ENCODE measurements at places on chromosomes 11 and 22.

- no peak for DNase-seq
Observed at GRCh38 chr11:117782101-117782500, 14.9 kb downstream of the DSCAML1 start.

DNA sequence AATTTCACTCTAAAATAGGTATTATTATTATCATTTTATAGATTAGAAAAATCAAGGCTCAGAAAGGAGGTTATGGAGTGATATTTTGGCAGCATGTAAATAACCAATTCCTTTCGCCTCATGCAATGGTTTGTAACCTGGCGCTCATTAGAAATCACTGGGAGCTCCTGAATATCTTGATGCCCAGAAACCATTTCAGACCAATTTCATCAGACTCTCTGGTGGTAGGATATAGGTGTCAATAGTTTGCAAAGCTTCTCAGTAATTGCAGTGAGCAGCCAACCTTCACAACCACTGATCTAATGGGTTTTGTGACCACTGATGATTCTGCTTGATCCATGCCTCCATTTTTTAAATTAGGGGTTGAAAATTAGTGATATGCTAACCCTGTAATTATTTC lies 57.8 kb upstream of the ZC3H12C start:
- DNase-seq = no peak

DNA sequence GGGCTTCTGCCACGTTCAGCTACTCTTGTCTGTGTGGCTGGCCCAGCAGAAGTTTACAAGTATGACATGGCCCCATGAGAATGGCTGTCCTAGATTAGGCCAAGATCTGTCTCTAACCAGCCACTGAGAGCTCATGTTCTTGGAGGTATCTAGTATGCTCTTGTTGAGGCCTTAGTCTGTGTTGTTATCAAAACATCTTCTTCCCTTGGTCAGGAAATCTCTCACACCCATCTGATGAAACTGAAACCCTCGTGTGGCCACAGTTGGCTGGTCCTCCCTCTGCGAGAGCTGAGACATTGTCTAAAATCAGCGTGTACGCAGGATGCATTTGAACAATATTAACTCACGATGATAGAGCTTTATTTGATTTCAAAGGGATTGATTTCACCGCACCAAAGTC lies 109.0 kb upstream of the NNMT start:
- DNase-seq = no peak

- DNase-seq = no peak
Observed at GRCh38 chr11:104199053-104199452, 35.1 kb upstream of the PDGFD start.

DNA sequence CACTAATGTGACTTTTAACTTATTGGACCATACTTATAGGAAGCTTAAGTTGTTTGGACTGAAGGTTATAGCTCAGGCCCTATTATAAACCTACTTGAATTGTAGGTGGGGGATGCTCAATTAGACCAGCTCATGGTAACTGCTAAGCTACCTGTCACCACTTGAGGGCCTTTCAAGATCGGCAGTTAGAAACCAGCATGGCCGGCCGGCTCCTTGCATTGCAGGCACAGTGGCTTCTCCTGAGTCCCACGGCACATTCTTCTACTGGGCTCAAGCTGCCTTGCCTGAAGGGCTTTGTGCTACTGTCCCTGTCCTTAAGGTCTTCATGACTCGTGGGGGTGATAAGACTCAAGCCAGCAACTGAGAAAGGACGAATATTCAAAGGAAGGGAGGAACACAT lies 70.8 kb downstream of the TBC1D22A start:
- DNase-seq = no peak

DNA sequence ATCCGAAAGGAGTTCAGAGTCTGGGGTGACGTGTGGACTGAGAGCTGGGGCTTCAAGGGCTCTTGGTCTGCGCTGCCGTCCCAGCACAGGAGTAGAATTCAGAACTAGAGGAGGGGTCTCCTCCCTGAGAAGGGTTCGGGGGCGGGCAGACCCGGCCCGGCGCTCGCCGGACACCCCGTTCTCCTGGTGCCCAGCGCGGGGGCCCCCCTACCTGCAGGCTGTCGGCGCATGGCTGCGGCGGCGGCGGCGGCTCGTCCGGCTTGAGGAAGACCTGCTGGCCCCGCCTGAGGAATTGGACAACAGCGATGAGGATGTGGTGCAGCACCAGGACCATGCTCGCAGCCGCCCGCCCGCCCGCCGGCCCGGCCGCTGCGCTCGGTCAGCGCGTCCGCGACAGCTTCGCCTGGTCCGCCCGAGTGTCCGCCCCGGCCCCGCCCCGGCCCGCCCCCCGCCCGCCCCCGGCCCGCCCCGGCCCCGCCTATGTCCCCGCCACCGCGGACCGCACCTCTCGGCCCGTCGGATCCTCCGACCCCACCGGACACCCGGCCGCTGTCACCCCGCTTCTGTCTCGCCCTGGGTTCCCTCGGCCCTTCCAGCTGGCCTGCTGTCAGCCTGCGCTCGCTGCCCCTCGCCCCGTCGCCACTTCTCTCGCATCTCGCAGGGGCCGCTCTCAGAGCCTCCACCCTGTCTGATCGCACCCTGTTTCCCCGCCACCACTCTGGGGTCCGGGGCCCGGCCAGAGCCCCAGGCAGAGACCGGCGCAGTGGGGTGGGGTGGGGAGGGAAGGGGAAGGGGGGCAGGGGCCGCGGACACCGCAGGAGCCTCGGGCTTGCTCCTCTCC lies 32.0 kb downstream of the PDE2A start:
- no peak for DNase-seq

DNA sequence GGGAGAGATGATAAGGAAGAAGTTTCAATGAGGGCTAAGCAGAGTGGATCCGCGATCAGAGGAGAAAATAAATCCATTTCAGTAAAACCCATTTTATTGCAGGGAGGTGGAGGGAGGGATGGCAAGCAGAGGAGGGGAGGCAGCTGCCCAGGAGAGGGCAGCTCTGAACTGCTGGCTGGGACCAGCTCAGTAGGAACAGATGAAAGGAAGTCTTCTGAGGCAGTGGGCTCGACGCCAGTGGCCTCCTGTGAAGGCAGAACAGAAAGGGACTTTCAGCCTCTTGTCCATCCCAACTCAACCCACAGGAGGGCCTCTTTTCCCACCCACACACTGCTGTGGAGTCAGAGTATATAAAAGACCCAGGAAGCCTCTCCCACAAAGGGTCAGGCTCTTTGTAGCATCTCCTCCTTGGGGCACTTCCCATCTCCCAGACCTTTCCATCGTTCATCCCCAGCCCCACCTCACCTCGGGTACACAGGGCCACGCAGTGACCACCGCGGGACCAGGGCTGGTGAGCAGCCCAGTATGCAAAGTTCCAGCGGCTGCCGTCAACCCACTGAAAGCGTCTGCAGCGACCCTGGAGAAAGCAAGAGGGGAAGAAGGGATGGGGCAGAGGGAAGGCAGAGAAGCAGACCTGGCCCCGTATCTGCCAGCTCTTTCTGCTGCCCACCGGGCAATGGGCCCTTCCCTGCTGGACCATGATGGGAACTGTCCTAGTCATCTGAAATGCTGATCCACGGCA lies 3.0 kb downstream of the PRG2 start:
- no peak for DNase-seq

GRCh38 chr11:120646206-120646605 lies 134.7 kb downstream of the GRIK4 start:
- DNase-seq = no peak

GRCh38 chr11:68581439-68581838 lies 102.9 kb upstream of the GAL start:
- DNase-seq = no peak

DNA sequence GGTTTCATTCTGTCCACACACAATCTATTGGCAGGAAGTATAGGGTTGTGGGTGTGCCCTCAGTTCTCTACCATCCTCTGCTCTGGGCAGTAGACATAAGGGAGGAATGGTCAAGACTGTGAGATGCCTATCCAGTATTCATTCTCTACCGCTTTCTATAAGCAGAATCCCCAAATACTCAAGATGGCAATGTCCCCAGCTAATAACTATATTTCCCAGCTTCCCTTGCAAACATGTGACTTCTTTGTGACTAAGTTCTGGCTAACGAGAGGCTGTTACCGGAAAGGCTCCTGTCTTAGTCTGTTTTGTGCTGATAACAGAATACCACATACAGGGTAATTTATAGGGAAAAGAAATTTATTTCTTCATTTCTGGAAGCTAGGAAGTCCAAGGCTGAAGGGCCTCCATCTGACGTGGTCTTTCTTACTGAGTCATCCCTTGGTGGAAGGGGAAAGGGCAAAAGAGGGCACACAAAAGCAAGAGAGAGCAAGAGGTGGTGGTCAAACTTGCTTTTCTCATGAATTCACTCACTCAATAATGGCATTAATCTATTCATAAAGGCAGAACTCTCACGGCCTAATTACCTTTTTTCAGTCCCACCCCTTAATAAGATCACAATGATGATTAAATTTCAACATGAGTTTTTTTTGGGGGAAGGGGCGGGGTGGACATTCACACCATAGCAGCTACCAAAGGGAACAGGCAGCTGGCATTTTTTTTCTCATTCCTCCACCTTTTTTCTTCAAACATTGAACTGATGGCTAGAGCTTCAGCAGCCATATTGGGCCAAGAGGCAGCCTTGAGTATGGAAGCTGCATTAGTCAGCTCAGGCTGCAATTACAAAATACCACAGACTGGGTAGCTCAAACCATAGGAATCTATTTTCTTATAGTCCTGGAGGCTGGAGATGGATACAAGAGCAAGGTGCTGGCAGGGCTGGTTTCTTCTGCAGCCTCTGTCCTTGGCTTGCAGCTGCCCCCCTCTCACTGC lies 109.7 kb upstream of the OR9Q1 start:
- no peak for DNase-seq

DNA sequence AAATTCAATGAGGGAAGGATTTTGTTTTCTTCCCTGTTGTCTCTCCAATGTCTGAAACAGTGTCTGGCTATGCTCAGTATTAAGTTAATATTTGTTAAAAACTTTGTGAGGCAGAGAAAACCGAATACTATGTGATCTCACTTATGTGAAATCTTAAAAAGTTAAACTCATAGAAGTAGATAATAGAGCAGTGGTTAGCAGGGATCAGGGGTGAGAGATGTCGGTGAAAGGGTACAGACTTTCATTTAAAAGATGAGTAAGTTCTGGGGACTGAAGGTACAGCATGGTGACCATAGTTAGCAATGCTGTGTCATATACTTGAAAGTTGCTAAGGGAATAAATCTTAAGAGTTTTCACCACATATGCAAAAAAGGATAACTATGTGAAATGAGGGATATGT lies 244.6 kb downstream of the AASDHPPT start:
- DNase-seq = no peak

DNA sequence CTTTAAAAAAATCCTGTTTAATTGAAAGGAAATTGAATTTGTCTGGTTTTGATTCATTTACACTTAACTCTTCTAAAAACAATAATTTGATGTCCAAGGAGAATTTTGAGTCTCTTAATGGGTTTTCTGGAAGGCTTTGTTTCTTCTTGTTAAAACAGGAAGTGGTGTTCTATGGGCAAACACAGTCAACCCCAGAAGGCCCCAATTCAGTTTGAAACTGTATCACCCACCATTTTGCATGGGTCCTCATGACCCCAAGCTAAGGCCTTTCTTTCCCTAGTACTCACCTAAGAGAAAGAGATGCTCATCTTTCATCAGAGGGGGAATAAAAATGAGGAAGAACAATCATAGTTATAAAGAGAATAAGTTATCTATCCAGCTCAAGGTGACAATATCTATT lies 10.6 kb downstream of the FLI1 start:
- no peak for DNase-seq

DNA sequence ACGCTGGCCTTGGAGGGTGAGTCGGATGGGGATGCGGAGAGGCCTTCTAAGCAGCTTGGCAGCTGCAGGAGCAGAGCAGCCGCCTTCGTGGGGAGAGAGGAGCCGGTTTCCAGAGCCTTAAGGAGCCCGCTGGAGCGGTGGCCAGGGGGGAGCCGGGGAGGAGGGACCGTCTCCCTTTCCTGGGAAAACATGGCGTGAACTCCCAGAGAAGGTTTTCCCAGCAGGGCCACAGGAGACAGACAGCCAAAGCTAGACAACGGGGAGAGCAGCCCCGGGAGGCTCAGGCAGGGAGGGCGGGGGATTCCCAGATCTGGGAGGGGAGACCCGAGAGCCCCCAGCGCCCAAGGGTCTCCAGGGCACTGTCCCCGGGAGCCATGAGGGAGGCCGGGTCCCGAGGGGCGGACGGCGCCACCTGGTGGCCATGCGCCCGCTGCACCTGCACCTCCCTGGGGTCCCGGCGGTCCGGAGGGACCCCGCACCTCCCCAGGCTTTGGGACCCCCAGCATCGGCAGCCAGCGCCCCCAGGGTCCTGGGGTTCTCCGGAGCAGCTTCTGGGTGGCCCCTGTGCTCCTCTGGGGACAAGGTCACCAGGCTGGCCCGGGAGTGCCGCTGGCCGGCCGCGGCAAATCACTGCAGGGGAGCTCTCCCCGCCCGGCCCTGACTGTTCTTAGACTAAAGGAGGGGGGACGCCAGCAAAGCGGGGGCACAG lies 2.4 kb upstream of the SYT8 start:
- DNase-seq = peak; percentile 69

GRCh38 chr11:123799438-123799837 lies 6.7 kb downstream of the OR6M1 start:
- DNase-seq = no peak

GRCh38 chr11:45807792-45808238 lies 2.9 kb downstream of the SLC35C1 start:
- DNase-seq = no peak

- DNase-seq = no peak
Observed at GRCh38 chr22:19061471-19062138, 60.6 kb downstream of the DGCR2 start.

- no peak for DNase-seq
Observed at GRCh38 chr11:65858681-65859087, 704 bp upstream of the CFL1 start.

DNA sequence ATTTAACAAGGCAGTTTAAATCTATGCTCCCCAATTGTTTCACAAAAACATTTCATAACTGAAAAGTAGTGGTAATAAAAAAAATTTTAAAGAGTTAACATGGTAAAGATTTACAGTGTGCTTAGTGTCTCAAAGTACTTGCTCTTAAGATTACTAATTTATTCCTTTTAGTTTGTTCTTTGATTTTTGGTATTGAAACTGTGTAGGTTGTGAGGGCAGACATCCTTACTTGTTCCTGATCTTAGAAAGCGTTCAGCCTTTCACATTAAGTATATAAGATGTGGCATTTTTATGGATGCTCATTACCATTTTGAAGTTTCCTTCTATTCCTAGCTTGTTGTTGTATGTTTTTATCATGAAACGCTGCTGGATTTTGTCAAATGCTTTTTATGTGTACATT lies 32.9 kb downstream of the RAB6A start:
- DNase-seq = no peak

GRCh38 chr11:10125522-10126133 lies 168.4 kb downstream of the SBF2 start:
- DNase-seq = no peak

DNA sequence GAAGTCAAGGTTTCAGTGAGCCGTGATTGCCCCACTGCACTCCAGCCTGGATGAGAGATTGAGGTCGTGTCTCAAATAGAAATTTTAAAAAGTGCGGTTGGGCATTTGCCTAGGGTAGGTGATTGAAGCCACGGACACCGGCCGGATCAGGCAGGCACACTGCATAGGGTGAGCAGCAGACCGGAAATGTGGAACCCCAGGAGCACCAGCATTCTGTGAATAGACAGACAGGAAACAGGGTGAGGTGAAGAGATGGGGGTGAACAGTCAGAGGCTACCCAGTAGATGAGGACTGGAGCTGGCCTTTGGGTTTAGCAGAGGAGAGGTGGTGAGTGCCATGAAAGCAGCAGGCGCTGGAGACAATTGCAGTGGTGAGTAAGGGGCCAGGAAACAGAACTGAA lies 43.5 kb downstream of the PPFIA1 start:
- no peak for DNase-seq
